Vagina (tissue), 2 donors: ENCODE measurements at places on chromosomes 5 and 9.

DNA sequence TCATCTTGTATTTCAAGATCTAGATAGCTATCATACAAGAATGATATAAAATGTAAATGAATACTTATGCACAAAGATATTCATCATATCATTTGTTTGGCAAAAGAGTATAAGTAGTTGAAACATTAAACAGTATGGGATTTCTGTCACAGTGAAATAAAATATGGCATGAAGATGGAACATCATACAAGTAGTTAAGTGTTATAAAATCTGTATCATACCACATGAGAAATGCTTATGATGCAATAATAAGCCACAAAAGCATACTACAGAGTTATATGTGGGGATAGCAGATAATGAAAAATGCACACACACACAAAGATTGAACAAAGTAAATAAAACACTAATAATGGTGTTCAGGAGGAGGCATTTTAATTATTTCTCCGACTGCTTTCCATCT is 838.0 kb upstream of the DMAC1 start:
- DNase-seq = no peak

DNA sequence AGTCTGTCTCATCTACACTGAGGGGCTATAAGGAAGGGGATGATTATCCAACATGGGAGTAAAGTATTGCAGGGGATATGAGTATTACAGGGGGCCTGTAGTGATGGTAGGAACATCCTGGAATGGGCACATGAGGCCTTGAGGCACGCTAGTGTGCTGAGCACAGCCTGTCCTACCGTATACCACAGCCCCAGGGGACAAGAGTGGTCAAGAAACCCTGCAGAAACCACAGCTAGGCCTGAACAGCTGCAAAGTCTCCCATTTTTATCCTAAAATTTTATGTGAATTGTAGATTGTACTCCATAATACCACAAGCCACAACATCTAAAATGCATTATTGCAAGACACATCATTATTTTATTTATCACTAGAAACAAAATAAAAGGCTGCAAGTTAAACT is 136.3 kb upstream of the ASTN2 start:
- no peak for DNase-seq

GRCh38 chr9:77386187-77386586 is 208.9 kb downstream of the VPS13A start:
- DNase-seq = no peak

- DNase-seq = no peak
Measured at GRCh38 chr5:176436656-176437055, 11.5 kb upstream of the FAF2 start.

- DNase-seq = no peak
Measured at GRCh38 chr9:81621785-81622259, 67.5 kb downstream of the TLE1 start.

GRCh38 chr5:103066326-103066725 is 53.6 kb downstream of the GIN1 start:
- no peak for DNase-seq

GRCh38 chr9:4861736-4862451 is 69.2 kb downstream of the RCL1 start:
- DNase-seq = no peak

DNA sequence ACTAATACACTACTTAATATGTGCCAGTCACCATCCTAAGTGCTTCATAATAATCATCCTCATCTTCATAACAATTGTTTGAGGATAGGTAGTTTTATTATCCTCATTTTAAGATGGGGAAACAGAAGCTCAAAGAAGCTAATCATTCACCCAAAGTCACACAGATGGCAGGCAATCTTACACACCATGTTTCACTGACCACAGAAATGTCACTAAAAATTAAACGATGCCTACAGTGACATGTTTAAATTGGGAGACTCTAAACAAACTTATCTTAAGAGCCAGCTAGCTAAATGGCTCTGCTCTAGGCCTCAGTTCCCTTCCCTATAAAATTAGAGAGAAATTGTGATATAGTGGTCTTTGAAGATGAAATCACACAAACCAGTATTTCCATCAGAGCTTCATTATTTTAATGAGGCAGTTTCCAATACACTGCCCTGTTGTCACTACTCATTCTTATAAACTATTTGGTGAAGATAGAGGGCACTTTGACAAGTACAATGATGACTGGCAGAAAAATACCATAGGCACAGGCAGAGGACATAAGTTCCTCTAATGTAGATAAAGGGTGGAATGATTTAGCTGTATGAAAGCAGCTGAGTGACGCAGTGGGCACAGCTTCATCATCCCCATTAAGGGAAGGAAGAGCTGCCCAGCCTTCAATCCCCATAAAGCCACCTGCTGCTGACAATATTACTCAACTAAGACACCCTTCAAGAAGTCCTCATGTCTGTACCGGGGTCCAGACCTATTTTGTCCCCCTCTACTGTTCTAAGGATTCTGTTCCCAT is 224.1 kb downstream of the ACTL7B start:
- DNase-seq = no peak

GRCh38 chr5:131242728-131243255 is 21.1 kb upstream of the CDC42SE2 start:
- DNase-seq = no peak

GRCh38 chr9:133460405-133461175 is 812 bp downstream of the CACFD1 start:
- DNase-seq = no peak
